T47D (cell line): ENCODE measurements at places on chromosomes 1 and 21.

DNA sequence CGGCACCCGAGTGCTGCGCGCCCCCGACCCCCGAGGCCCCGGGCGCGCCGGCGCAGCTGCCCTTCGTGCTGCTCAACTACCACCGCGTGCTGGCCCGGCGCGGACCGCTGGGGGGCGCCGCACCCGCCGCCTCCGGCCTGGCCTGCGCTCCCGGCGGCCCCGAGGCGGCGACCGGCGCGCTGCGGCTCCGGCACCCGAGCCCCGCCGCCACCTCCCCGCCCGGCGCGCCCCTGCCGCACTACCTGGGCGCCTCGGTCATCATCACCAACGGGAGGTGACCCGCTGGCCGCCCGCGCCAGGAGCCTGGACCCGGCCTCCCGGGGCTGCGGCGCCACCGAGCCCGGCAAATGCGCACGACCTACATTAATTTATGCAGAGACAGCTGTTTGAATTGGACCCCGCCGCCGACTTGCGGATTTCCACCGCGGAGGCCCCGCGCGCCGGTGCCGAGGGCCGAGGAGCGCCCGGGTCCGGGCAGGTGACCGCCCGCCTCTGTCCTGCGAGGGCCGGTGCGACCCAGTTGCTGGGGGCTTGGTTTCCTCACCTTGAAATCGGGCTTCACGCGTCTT is 49.0 kb downstream of the SIM2 start:
- DNase-seq, result no peak

DNA sequence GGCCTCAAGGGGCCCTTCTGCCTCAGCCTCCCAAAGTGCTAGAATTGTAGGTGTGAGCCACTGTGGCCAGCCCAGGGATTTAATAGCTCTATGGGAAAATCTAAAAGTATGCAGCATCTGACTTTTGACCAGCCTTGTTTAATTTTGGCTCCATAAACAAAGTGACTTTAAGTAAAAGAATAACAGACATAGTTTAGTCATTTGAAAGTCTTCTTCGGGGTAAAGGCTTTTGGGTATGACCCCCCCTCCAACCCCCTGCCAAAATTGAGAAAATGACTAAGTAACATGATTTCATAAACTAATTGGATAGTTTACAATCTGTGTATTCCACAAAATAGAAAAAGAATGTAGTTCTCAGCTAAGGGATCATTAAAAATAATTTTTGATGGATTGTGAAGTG is 17.0 kb downstream of the GPBP1L1 start:
- DNase-seq, result no peak

GRCh38 chr1:223473601-223474344 is 80.6 kb downstream of the CCDC185 start:
- DNase-seq, result no peak

GRCh38 chr1:155812878-155813277 is 44.1 kb downstream of the GON4L start:
- DNase-seq, result no peak

DNA sequence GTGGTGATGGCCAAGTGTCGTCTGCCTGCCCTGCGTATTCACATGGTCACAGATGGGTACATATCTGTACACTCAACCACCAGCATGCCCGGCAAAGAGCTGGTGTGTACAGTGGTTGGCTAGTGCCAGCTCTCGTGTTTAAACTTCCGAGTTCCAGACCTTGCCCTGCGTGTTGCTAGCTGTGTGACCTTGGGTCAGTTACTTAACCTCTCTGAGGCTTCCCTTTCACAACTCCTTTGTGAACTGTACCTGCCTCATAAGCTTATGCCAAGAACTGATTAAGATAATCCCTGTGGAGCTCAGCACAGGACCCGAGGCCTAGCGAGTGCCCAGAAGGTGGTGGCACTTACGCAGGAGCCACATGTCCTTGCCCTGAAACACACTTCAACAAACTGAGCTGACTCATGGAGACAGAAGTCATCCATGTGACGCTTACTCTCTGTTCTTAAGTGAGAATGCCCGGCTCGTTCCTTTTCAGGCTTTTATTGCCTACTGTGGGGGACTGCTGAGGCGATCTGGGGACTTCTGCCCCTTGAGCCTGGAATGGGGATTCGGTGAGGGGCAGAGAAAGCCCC is 55.4 kb downstream of the ALPL start:
- no peak for DNase-seq

DNA sequence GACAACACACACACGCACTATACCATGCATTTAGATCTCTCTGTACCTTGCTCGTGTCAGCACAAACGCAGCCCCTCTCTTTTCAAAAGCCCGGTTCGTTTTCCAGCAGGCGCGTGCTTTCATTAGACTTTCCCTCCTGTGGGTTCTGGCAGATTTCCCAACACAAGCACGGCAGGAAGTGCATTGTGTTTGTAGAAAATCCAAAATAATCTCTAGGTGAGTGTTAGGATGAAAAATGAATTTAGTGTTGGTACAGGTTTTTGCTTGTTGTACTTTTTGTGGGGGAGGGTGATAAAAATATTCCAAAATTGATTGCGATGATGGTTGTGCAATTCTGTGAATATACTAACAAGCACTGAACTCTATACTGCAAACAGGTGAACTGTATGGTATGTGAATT is 54.1 kb upstream of the POFUT2 start:
- no peak for DNase-seq

DNA sequence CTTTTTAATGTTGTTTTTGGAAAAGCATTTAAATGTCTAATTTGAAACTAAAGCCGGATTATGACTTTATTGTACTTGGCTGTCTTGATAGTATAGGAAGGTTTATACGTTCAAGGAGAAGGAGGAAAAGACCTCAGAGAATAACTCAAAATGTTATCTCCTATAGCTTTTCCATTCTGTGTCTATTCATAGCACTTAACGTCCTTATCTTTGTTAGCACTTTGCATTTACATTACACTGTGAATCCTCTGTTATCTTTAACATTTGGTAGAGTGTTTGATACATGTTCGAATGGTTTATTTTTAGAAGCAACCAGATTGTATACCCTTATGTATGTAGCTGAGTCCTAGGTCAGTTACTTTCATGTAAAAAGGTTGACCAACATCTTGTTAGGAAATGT is 50.8 kb upstream of the PODN start:
- DNase-seq, result no peak

DNA sequence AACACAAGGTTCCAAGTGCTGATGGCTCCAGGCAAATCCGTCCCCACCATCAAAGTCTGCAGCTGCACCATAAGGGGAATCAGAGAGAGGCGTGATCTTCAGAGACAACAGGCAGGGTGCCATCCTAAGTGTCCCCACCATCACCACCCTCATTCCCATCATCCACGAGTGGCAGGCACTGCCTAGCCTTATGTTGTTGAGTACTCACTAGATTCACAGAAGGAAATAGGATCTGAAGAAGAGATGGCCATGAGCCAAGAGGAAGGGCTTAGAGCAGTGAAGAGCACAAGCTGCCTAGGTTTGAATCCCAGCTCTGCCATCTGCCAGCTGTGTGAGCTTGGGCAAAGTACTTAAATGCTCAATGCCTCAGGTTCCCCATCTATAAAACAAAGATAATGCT is 207.3 kb upstream of the CSF3R start:
- DNase-seq, result no peak

GRCh38 chr1:94640125-94640524 is 98.6 kb upstream of the F3 start:
- DNase-seq, result no peak

DNA sequence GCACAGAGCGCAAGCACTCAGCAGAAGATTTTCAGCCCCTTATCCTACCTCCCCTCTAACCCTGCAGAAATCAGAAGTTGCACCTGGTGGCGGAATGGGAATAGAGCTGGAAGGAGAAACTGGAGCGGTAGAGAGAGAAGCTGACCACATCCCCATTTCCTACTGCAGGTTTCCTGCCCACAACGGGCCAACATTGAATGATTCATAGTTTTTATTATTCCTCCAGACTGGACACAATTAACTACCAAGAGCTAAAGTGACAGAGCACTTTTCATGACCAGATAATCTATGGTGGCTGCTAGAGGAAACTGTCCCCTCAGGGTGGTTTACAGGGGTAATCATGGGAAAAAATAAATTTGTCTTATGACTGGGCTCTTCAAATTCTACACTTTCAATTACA is 21.3 kb upstream of the LRRC8D start:
- DNase-seq, result no peak

GRCh38 chr1:206923009-206923960 is 1.5 kb upstream of the FCMR start:
- DNase-seq, result no peak

DNA sequence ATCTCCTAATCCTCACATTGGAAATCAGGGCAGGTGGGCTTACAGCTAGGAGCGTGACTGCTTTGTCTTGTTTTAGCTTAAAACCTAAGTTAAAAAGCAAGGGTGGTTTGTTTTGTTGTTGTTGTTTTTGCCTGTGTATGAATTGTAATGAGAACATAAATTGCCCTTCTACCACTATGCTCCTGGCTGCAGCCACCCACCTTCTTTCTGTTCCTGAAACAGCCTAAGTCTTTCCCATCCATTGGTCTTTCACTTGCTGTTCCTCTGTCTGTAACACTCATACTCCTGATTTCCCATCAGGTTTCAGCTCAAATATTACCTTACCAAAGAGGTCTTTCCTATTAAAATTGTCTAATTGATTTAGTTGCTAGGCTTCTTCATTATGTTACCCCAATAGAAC is 604 bp upstream of the TMEM79 start:
- DNase-seq, result no peak

- DNase-seq, result peak; percentile 59
These were observed 54.5 kb upstream of the PLXNA2 start for GRCh38 chr1:208298593-208299269.

DNA sequence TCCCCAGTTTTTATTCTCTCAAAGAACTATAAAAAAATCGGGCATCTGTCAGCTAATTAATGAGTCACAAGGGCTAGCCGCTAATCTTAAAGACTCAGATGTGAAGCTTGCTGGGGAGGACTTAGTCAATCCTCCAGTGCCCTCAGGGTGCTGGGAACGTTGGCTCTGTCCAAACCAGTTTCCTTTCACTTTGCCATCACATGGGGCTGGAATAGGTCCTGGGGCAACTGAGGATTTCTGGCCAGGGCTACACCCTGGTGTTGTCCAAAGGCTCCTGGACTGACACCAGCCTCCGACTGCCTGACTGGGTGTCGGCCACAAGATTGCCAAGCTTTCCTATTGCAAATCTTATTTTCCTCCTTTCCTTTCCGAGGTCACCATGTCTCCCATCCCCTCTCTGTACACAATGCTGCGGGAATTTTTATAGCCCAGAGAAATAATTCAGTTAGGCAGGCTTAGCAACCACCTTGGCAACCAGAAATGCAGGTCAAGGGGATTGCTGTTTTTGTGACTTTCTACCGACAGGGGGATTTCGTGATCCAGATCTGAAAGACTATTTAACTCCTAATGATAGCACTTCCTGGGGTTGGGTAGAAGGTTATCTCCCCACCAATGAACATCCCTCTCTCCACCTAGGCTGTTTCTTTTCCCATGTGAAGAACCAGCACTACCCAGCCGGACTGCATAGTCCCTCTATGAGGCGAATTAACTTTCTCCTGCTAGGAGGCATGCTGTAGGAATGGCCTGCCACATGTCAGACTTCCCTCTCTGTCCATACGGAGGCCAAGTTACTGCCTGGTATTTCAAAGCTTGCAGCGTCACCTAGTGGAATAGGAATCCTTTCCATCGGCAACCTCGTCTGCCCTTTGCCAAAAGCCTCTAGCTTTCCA is 29.9 kb upstream of the CTBS start:
- peak; percentile 78 for DNase-seq

DNA sequence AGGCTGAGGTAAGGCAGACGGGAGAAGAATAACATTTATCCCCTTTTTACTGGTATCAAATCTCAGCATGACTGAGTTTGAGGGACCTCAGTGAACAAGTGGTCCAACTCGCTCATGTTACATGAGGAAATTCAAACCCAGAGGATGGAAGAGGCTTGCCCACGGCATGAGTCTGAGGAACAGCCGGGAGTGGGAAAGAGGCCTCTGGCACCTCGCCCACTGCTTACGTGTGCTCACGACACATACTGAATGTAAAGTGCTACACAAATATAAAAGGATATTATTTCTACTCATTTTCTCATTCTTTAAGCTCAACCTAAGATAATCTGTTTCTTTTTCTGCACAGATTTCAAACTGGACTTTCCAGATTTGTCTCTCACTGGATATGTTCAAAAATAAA is 14.7 kb downstream of the BEND5 start:
- DNase-seq, result no peak

- DNase-seq, result no peak
These were observed 276.4 kb upstream of the PLXNA2 start for GRCh38 chr1:208520438-208521099.

DNA sequence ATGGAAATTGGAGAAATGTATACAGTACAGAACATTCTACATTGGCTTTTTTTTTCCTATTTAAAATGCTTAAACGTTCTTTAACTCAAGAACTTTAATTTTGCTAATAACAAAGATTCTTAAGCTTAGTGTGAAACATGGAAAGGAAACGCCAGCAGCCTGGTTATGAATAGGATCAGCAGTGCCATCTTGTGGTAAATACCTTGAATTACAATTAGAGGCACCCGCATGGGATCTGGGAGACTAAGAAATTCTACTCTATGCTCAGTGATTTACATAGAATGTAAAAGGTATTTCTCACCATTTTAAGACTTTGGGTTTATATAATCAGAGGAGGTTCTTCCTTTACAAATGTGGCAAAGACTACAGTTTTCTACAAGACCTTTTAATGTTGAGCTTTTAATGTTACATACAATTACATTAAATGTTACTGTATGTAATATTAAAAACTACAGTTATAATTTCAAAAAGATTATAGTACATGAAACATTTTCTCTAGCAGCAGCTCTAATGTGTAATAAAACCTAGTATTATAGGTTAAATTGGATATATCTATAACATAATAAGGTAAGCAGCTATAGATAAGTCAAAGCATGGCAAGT is 32.1 kb upstream of the APOBEC4 start:
- DNase-seq, result peak; percentile 76

DNA sequence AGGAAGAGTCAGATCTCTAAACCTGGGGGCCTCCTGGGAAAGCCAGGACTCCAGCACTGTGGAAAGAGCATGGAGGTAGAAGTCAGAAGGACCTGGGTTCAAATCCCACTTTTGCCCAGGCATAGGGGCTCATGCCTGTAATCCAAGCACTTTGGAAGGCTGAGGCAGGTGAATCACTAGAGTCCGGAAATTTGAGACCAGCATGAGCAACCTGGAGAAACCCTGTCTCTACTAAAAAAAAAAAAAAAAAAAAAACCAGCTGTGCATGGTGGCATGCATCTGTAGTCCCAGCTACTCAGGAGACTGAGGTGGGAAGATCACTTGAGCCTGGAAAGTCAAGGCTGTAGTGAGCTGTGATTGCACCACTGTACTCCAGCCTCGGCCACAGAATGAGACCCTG is 31.8 kb downstream of the LDLRAP1 start:
- DNase-seq, result no peak

- DNase-seq, result no peak
These were observed 39.1 kb downstream of the DISC1 start for GRCh38 chr1:231665726-231666125.

- DNase-seq, result no peak
These were observed 34.6 kb upstream of the SLC45A1 start for GRCh38 chr1:8283058-8283884.

DNA sequence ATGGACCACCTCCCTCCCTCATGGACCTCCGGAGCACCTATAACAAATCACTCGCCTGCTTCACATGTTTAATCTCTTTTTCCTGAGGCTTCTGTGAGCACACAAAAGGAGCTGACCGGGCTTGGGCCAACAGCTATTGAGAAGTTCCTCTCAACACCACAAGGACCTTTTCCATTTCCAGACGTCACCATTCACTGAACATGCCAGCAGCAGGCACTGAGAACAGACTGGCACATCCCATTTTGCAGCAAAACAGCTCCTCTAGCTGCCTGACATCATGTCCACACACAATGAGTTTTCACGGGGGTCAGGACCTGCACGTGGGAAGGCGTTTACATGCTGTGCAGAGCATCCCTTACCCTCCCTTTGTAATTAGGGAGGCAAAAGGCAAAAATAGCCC is 11.0 kb downstream of the SUSD4 start:
- no peak for DNase-seq
